ENCODE measurements at places on chromosomes 13 and 19.

DNA sequence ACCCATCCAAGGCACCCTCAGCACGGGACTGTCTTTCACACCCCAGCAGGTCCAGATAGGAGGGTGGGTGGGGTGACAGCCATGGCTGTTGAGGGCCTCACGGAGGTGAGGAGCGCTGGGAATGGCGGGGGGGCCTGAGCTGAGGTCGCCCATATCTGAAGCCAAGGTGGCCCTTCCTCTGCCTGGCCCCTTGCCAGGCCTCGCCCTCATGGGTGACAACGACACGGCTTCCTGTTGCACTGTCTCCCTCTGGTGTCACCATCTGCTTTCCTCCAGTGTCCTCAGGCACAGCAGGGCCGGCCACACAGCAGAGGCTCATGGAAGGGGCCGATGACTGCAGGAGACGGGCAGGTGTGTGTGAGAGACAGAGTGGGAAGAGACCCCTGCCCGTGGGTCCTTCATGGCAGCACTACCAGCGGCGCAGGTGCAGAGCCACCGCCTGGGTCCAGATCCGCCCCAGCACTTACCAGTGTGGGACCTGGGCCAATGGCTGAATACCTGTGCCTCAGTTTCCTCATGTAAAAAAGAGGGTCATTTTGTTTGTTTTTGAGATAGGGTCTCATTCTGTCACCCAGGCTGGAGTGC lies 8.1 kb upstream of the NKPD1 start:
- DNase-seq = no peak

DNA sequence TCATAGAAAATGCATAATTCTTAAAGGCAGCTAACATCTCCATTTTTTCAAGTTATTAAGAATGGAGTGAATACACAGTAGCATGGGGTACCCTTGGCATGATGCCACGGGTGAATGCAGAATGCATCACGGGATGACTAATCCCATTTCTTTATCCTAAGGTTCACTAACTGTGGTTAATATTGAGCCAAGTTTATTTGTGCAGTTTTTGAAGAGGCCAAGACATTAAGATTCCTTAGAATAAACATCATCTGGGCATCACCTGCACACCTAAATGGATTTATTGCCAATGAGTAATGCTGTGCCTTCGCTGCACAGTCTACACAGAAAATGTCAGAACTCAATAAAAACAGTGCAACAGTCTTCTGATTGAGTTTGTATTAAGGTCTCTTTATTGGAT lies 333.1 kb downstream of the GPC6 start:
- no peak for DNase-seq

GRCh38 chr13:37669845-37670244 lies 71.3 kb upstream of the POSTN start:
- no peak for DNase-seq

DNA sequence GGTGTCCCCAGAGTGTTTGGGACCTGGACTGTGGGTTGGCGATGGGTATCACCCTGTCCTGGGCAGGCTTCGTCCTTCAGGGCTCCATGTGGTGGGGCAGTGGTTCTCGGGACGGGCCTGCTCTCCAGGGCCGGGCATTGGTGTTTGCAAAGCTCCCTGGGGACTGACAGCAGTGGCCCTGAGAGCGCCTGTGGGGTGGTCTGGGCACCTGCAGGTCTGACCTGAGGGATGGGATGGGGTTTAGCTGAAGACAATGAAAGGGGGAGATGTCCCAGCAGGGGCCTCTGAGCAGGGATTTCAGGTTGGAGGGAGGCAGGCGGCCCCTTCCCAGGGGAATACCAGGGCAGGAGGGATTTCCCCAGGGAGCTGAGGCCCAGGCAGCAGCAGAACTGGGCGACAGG lies 68.3 kb upstream of the MCF2L start:
- DNase-seq = no peak

DNA sequence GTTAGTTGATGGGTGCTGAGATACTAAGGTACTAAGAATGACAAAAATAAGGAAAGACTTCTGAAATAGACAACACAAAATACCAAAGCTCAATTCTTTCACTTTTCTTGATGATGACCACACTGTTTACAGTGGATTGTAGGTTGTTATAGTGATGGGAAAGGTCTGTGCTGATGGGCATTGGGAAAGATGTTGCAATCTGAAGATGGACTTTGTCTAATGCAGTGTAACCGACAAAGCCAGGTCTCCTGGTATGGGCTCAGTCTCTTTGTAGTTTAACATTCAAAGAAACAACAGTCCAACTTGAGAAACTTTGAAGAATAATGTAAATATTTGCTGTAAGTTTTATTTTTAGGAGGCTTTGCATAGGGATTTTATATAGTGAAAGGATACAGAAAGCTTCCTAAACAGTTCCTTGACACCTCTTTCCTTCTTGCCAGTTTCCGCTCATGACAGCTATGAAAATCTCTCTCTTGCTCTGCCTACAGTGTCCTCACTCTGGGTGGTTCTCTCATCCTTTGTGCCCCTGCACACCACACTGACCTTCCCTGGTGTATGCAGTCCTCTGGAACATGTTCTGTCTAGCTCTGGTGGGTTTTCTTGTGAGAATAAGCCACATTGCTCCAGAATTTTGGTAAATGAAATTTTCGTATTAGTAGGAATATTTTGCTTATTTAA lies 172.2 kb downstream of the KCNRG start:
- DNase-seq = no peak

DNA sequence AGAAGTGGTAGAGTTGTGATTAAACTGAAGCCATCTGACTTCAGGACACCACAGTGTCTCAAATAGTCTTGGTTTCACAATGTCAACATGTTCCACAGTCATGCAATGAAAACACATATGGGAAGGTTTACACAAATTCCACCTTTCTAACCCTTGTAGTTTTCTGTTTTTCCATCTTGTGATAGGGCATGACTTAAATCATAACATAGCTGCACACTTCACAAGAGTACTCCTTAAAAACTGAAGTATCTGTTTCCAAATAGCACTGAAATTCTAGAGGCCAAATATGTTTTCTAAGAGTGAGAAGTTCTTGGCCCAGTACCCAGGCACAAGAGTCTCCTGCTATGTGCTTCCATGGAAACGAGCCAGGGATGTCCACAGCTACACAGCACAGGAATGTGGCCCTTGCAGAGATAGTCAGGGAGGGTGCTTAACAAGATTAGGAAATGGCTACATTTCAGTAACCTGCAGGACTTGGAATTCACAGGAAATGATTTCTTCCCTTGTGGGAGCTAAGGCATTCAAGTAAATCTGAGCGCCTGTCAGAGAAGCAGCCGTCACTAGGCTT lies 269.1 kb downstream of the NDFIP2 start:
- DNase-seq = no peak

DNA sequence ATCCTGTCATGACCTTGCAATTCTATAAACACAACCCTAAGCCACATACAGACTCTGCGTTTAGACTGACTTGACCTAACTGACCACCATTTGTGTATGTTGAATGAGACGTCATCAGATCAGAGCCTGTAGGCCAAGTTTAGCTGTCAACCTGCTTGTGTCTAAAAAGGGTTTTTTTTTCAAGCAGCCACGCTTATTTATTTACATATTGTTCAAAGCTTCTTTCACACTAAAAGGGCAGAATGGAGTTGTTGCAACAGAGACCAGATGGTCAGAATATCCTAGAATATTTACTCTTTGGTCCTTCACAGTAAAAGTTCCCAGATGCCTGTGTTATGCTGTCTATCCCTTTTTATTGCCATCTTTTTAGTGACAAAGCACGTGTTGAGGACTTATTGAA lies 307.7 kb upstream of the SLC10A2 start:
- no peak for DNase-seq

GRCh38 chr19:991174-991931 lies 7.2 kb downstream of the WDR18 start:
- no peak for DNase-seq

- DNase-seq = no peak
Measured at GRCh38 chr13:112619730-112620631, 32.0 kb upstream of the TUBGCP3 start.
